Caco-2 (cell line): ENCODE measurements at places on chromosomes 6 and 20.

- no peak for DNase-seq
Observed at GRCh38 chr20:4609511-4609910, 112.2 kb upstream of the PRND start.

DNA sequence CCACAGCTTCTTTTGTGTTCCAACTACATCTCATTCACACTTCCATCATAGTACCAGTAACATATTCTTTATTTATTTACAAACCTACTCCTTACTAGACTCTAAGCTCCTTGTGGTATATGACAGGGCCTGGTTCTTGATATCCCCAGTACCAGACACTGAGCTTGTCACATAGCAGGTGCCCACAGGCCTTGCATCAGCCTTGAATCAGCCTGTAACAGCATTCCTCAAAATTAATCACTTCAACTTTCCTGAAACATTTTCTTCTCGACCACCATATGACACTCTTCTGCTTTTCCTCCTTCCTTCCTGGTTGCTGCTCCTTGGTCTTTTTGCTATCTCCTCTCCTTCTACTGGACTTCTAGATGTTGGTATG is 24.7 kb upstream of the SRPK1 start:
- DNase-seq = no peak

- no peak for DNase-seq
Observed at GRCh38 chr20:20518263-20518662, 150.4 kb downstream of the INSM1 start.

- DNase-seq = no peak
Observed at GRCh38 chr20:50565871-50566270, 55.7 kb downstream of the PTPN1 start.

DNA sequence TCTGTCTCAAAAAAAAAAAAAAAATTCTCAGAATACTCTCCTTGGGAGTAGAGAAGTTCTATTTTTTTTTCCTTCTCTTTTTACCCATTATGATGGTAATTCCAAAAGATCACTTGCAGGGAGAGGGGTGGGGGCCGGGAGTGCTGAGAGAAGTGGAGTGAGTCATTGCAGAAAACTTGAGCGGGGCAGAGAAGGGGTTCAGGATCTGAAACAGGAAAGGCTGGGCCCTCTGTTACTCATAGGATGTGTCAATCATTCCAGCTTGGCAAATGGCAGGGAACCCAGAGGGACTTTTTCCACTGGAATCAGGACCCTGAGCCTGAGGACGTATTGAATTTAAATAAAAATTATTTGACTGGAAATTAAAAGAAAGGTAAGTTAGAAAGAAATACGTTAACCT is 111.4 kb upstream of the ARMC2 start:
- no peak for DNase-seq

DNA sequence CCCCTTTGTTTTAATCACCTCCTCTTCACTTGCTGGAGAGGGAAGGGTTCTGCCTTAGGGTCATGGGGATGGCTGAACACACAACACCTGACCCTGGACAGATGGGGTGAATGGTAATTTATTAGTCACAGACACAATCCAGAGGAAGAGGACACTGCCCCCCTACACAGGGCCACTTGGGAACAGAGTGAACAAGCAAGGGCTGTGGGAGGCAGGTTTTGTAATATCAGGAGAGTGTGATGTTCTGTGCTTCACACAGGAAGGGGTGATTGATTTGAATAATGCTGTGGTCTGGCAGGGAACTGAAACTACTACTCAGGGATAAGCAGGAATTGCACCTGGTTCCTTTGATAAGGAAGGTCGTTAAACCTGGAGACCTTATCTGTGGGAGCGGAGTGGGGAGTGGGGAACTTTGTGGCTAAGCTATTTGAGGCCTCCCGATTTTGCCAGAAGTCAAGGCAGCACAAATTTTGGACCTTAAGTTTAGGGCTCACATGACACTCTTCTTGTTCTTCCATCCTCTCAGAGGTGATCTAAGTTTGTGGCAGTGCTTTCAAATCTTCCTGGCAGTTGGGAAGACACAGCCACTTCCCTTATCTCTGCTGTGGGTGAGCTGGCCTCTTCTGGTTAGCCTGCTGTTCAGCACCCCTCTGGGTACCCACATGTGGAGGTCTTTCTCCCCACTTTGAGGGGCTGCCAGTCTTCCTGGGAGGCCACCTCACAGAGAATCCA is 77.8 kb downstream of the CD164 start:
- DNase-seq = no peak

- no peak for DNase-seq
Observed at GRCh38 chr6:56988145-56988544, 33.2 kb downstream of the BEND6 start.

DNA sequence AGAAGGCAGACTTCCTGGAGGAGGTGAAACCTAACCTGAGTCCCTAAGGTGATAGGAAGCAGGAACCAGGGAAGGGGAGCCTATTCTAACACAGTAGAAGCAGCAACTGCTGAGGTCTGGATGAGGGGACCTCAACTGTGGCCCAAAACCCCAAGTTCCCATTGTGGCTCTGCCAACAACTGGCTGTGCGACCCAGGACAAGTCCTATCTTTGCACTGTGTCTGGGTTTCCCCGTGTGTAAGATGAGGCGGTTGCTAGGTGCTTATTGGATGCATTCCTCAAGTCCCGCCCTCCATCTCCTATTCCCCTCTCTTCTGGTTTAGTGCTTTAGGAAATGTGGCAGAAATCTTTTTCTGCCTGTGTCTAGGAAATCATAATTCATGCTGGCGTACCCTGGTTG is 52.2 kb upstream of the TTPAL start:
- no peak for DNase-seq

- DNase-seq = no peak
Observed at GRCh38 chr20:36421641-36422040, 115.5 kb downstream of the DLGAP4 start.

GRCh38 chr6:8057263-8057662 is 6.9 kb downstream of the BLOC1S5 start:
- no peak for DNase-seq

GRCh38 chr6:110714143-110714542 is 101.1 kb downstream of the CDK19 start:
- no peak for DNase-seq

GRCh38 chr20:32685541-32686529 is 12.1 kb upstream of the C20orf203 start:
- DNase-seq = peak; percentile 73

- no peak for DNase-seq
Observed at GRCh38 chr6:110481081-110481480, 4.7 kb upstream of the SLC22A16 start.

DNA sequence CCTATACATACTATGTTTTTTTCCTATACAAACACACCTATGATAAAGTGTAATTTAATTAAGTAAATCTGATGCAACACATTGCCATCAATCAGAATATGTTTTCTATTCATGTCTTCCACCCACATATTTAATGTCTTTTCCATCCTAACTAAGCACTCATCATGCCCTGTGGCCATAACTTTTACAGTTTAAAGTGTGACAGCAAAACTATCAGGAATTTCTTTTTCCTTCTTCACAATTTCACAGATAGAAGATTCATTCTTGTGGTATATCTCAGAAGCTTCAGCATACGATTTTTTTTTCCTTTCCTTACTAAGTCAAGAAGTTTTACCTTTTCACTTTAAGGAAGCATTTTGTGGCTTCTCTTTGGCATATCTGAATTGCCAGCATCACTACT is 7.0 kb upstream of the BEND6 start:
- DNase-seq = no peak

- no peak for DNase-seq
Observed at GRCh38 chr6:105014954-105015353, 58.0 kb downstream of the LIN28B start.
